ENCODE measurements at places on chromosomes 1 and 21.

DNA sequence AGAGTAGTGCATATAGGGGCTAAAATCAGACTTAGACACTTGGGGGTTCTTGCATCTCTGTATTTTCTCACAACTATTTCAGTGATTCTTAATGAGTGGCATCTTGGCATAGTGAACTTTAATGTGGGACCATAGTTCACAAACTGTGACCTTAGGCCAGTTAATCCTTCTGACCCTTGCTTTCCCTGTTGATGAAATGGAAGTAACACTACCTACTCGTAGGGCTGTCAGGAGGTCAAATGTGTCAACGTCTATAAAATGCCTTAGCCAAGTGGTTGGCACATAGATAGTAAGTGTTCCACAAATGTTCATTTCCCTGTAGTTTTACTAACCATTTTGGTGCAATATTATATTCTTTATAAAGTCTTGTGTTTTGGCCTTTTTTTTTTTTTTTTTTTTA lies 49.4 kb downstream of the DYRK1A start:
- DNase-seq, result no peak

DNA sequence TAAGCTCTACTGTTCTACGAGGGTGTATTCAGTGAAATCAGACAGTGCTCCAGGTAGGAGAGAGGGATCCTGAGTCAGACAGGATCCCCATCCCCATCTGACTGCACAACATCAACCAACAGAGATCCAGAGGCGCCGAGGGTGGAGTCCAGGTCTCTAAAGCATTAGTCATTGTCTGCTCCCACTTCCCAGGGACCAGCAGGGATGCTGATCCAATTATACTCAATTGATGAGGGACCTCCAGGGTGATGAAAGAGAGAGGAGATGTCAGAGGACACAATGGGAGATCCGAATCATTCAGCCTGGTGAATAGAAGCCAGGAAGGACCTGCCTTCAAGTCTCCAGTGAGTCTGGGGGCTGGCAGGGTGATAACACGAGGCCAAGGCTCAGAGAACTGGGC lies 39.5 kb upstream of the STMN1 start:
- no peak for DNase-seq

- DNase-seq, result no peak
Measured at GRCh38 chr1:215584389-215584788, 17.3 kb downstream of the KCTD3 start.

DNA sequence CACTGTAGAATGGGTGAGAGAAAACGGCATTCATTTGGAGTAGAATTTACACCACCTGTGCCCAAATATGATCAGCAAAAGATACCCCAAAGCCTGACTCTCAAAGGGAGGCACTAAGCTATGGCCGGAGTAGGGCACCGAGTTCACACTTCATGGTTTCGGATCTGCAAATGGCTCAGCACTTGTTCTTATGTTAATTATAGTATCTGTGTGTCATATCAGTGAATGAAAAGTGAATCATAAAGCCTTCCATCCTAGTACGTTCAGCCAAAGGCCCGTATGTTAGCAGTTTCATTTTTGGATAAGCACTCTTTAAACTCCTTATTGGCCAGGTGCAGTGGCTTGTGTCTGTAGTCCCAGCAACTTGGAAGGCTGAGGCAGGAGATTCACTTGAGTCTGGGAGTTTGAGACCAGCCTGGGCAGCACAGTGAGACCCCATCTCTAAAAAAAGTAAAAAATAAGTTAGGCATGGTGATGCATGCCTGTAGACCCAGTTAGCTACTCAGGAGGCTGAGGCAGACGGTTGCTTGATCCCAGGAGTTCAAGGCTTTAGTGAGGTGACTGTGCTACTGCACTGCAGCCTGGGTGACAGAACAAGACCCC lies 4.9 kb upstream of the CORT start:
- no peak for DNase-seq

GRCh38 chr1:200629876-200630514 lies 9.4 kb upstream of the KIF14 start:
- DNase-seq, result no peak

- DNase-seq, result no peak
Measured at GRCh38 chr1:107523061-107523460, 382.2 kb downstream of the NTNG1 start.

GRCh38 chr1:52423771-52424170 lies 19.4 kb downstream of the PRPF38A start:
- peak; percentile 86 for DNase-seq

GRCh38 chr1:227065311-227065710 lies 125.2 kb downstream of the COQ8A start:
- no peak for DNase-seq

DNA sequence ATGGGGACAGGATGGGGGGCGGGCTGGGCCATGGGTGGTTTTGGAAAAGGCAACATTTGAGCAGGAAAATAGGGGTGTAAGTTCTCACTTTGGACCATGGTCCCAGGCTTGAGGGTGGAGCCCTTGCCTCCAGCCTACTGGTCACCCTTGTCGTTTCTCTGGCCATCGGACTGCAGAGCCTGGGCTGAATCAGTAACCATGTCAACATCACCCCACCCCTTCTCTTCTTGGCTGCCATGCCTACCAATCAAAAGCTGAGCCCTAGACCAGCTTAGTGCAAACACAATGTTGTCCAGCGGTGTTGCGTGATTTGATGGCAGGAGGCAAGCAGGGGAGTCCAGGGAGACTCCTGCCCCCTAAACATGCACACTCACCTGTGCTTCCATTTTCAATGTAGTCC lies 231.0 kb upstream of the KAZN start:
- DNase-seq, result no peak

DNA sequence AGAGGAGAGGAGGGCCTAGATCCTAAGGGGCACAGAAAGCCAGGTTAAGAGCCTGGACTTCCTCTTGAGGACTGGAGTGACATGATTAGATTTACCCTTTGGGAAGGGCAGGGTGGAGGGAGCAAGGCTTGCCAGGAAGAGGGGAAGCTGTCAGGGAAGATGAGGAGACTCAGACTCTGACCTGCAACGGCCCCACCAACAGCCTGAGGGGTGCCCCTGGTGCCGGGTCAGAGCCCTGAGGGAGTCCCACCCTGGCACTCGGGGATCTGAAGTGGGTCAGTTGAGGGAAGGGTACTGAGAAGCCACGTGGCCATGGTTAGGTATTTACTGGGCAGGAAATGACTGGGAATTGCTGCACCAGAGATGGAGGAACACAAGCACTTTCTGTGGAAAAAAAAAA lies 9.8 kb downstream of the ECE1 start:
- no peak for DNase-seq

GRCh38 chr1:3775490-3776230 lies 3.1 kb downstream of the SMIM1 start:
- peak; percentile 60 for DNase-seq

- DNase-seq, result no peak
Measured at GRCh38 chr1:230085178-230085515, 18.1 kb downstream of the GALNT2 start.

DNA sequence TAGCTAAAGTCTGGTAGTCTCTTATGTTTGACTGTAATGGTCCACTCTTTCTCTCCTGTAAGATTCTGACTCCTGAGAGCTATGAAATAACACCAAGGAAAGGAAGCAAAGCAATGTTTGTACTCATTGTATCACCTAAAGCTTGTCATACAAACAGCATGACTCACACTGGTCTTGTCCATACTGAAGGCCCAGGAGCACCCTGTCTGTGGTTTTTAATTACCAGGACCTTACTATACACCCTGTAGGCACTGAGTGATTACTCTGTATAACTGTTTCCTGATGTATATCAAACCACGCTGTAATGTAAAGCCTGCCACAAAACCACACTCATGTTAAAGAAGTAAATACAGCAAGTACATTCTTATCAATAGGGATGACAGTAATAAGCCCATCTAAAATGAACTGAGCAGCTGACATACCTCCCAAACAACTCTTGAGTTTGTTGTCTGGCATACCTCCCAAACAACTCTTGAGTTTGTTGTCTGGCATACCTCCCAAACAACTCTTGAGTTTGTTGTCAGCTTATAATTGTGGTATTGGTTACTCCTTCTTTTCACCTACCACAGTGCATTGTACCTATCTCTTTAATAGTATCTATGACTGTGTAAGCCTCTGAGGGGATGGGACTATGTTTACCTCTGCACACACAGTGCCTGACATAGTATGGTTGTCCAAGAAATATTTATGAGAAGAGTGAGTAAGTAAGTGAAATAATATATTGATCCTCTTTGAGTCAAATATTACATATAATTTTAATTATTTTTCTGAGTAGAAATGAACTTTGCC lies 11.6 kb upstream of the TNFSF18 start:
- no peak for DNase-seq

- no peak for DNase-seq
Measured at GRCh38 chr1:223702735-223703667, 9.3 kb upstream of the CAPN2 start.

GRCh38 chr1:55064861-55065263 lies 25.5 kb downstream of the PCSK9 start:
- no peak for DNase-seq

- DNase-seq, result no peak
Measured at GRCh38 chr1:248857201-248857600, 1.7 kb downstream of the ZNF692 start.

DNA sequence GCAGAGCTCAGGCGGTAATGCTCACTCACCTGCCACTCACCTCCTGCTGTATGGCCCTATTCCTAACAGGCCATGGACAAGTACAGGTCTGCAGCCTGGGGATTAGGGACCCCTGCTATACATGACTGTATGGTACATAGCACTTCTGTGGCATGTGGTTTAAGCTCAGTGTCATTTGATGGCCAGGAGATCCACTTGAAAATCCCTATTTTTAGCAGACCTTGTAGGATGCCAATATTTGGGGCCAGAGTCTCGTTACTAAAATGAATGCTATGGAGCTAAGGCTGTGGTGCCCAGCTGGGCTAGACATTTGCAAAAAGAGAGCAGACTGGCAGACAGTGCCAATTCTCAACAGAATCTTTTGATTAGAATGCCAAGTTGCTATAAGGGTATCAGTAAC lies 1.7 kb upstream of the ANGPTL7 start:
- no peak for DNase-seq

GRCh38 chr1:223662943-223663342 lies 2.6 kb downstream of the CAPN8 start:
- no peak for DNase-seq

GRCh38 chr1:31659889-31660288 lies 15.2 kb upstream of the PEF1 start:
- no peak for DNase-seq

DNA sequence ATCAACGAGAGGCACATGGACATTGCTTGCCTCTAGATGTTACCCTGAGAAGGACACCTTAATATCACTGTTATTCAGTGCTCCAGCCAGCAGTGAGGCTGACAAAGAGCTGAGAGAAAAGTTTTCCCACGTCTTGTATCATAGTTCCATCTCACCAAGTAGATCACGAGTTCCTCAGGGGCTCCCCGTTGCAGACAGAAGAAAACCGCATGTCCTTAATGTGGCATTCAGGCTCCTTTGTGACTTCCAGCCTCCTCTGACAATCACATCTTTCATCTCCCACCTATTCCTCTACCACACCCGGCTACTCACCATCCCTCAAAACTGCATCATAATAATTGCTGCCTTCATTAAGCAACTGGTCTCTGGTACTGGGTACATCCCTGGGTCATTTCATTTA lies 75.3 kb downstream of the DMRTA2 start:
- no peak for DNase-seq

DNA sequence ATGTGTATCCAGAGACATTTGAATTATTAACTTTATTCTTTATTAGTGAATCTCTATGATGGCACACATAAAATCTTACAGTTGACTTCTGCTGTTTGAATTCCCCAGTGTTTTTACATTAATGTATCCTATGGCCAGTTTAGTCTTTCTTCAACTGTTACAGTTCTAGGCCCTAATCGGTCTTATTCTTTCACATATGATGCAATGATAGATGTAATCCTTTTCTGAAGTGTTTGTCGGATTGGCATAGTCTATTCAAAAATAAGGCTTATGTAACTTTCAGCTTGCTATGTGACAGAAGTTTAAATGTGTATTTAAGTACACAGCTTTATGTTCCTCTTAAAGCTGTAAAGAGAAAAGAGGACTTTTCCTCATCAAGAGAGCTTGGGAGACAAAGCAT lies 26.4 kb upstream of the KIAA1614 start:
- DNase-seq, result no peak

GRCh38 chr1:41045740-41046139 lies 24.2 kb upstream of the SLFNL1 start:
- DNase-seq, result no peak

GRCh38 chr21:33291686-33292085 lies 25.5 kb downstream of the IL10RB start:
- DNase-seq, result no peak

Data from CD4-positive, alpha-beta T cell treated with Interleukin-10 for 1 hour (primary cell).